ENCODE measurements at places on chromosomes 13 and 19.

GRCh38 chr19:40510526-40511115 lies 43.8 kb downstream of the SPTBN4 start:
- DNase-seq = no peak

GRCh38 chr13:23658929-23659541 lies 88.8 kb downstream of the TNFRSF19 start:
- DNase-seq = no peak

DNA sequence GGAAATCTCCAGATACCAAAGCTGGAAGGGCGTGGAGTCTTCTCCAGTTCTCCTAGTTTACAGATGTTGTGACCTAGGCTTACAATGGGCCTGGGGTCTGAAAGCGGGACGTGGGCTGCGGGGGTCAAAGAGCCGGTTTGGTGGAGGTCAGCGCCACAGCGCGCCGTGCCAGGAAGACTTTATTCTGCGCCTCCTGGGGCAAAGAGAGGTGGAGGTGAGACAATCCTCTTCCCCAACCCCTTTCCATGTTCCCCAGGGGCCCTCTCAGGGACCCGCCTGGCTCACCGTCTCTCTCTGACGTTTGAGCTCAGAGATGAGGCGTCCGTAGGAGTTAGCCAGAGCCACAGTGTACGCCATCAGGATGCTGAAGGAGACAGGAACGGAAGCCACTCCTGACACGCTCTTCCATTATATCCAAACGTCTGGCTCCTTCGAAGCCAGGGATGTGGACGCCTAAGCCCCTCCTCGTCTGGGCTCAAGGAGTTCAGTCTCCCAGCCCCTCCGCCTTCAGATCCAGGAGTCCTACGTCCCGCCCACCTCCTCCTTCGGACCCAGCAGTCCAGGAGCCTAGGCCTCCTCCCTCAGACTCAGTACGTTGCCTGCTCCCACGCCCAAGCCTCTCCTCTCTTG lies 776 bp upstream of the LENG1 start:
- DNase-seq = no peak

DNA sequence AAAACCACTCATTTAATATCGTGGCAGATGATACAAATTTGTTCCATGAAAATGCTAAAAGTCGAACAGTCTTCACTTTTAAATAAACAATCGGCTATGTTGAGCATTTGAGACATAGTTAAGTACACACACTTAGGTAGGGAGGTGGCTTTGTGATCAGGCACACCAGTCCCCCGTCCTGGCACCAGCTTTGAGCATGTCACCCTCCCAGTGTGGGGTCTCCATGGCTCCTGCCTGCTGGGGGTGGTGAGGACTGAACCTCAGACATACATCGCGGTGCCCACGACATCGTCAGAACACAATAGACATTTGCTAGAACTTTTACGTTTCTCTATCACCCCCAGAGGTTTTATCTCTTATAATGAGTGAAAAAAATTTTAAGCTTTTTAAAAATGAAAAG lies 62.0 kb downstream of the RFX2 start:
- DNase-seq = no peak

GRCh38 chr13:90393408-90393807 lies 954.1 kb upstream of the MIR17HG start:
- DNase-seq = no peak

DNA sequence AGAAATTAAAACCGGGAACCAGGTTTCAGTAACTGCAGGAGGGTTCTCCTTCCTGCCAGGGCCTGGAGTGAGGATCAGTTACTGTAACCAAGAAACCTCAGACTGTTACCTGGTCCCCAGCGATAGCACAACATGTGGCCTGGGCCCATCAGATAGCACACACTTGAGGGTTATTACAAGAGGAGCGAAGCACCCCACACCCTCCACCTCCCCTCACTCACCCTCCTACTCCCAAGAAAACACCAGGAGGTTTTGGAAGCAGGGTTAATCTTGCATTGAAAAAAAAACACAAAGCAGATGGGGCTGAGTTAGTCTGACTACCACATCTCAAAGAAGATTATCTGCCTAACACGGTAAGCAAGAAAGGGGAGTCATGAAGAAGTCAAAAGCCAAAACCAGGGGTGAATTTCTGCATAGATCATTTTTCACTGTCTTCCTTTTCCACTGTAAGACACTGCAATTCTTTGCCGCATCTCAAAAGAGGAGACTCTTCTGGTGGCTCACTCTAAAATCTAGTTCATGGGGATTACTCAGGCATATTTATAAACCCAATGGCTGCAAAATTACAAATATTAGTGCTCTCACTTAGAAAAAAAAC lies 75.9 kb upstream of the DOCK9 start:
- no peak for DNase-seq

- no peak for DNase-seq
Observed at GRCh38 chr19:18389726-18390064, 3.7 kb downstream of the GDF15 start.

DNA sequence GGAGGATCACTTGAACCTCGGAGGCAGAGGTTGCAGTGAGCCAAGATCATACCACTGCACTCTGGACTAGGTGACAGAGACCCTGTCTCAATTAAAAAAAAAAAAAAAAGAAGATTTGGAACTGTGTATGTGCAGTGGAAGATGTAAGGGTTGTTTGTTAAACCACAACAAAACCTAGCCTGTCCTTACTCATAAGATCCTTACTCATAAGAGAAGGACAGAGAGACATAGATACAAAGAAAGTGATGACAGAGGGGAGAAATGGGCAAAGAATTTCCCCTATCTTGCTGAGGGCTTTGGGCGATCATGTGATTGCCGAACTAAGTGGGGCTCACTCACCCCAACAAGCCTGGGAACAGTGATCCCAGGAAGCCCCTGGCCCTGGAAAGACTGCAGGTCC lies 7.9 kb downstream of the ITPKC start:
- no peak for DNase-seq

DNA sequence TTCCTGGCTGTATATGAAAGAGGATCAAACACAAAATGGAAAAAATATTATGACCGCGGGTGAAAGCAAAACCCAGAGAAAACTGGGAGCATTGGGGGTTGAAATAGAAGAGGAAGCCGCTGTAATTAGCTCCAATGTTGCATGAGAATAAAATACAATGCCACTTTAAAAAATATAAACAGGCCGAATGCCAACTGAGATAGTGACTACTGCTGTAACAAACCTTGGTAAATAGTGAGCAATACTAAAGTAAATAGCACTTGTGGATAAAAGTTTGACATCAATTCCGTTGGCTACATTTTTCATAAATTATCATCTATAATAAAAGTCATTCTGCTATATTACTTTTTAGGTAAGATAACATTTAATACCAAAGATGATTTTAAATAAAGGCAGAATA lies 395.8 kb upstream of the MIR17HG start:
- DNase-seq = no peak

GRCh38 chr13:29519921-29520320 lies 75.6 kb downstream of the SLC7A1 start:
- DNase-seq = no peak

- DNase-seq = no peak
Observed at GRCh38 chr13:40236566-40237168, 429.8 kb downstream of the FOXO1 start.

DNA sequence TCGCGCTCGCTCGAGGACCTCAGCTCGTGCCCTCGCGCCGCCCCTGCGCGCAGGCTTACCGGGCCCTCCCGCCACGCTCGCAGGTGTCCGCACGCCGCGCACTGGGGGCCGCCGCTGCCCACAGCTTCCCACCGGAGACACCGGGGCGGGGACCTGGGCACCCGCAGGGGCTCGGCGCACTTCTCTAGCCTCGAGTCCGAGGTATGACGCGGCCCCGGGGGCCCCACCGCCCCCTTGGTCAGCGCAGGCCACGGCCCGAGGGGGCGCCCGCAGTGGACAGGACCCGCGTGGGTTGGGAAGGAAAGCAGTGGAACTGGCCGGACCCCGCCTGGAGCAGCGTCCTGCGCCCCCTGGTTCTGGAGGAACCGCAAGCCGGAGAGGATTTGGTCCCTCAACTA lies 2.1 kb upstream of the GRWD1 start:
- no peak for DNase-seq

DNA sequence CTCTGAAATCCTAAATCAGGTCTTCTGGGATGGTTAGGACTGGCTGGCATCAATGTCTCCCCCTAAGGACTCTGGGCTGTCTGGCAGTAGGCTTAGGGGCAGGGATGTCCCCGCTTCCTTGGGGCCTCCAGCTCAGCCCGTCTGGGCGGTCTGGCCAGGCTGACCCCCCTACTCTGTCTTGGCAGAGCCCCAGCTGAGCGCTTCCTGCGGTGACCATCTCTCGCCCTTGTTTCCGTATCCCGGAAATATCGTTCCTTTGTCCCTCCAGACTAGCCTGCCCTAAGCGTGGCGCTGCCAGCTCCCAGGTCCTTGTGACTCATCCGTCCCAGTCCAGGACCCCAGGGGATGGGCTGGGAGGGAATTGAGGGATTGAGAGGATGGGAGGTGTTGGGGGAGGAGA lies 11.3 kb downstream of the GTPBP3 start:
- DNase-seq = no peak

DNA sequence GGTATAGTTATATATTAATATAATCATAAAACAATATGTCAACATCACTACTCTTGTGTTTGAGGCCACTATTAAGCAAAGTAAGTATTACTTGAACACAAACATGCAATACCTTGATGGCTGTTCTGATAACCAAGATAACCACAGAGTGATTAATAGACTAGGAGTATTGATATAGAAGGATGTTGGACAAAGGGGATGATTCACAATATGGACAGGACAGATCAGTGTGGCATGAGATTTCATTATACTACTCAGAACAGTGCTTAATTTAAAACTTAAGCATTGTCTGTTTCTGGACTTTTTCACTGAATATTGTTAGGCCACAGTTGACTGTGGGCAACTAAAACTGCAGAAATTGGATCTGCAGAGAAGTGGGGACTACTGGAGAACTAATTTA lies 384.2 kb downstream of the SLITRK1 start:
- no peak for DNase-seq

DNA sequence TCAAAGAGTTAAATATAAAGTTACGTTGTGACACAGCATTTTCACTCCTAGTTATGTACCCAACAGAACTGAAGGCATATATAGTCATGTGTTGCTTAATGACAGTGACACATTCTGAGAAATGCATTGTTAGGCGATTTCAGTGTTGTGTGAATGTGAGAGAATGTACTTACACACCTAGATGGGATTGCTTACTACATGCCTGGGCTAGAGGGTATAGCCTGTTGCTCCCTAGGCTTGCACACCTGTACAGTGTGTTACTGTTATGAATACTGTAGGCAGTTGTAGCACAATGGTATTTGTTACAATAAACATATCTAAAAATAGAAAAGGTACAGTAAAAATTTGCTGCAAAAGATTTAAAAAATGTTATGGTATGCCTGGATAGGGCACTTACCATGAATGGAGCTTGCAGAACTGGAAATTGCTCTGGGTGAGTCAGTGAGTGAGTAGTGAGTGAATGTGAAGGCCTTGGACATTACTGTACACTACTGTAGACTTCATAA lies 89.2 kb downstream of the DHRS12 start:
- DNase-seq = no peak

- no peak for DNase-seq
Observed at GRCh38 chr13:74025369-74025768, 108.8 kb downstream of the KLF12 start.

- no peak for DNase-seq
Observed at GRCh38 chr13:45522571-45522970, 57.8 kb downstream of the COG3 start.

DNA sequence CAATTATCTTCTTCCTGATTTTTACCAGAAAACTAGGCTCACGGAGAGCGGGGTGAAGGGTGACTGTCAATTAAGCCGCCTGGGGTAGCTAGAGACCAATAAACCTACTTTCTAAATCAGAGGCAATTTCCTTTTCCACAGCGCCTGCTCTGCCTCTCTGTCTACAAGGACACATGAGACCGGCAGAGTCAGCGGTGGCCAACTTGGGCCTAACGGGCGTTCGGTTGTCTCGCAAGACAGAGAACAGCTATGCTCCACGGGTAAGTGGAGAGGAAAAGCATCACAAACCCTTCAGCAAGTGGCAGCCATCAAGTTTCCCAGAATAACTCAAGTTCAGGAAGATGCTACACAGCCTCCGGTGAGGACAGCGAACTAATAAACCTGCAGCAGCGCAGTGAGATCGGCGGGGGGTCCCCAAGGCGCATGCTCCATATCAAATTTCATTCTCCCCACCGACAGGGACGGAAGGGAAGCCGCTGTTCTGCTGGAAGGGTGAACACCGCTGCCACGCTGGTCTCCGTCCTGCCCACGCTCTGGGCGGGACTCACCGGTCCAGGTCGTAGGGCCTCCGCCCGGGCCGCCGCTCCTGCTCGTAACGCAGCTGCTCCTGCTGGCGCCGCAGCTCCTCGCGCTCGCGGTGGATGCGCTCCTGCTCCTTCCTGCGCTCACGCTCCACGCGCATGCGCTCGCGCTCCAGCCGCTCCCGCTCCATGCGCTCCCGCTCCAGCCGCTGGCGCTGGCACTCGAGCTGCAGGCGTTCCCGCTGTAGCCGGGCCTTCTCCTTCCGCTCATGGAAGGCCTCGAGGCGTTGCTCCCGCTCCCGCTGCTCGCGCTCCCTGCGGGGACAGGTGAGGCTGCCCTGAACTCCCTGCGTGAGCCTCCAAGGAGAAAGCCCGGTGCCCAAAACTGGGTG lies 25.8 kb upstream of the TINCR start:
- DNase-seq = no peak

GRCh38 chr19:34145741-34146202 lies 26.5 kb upstream of the LSM14A start:
- peak; percentile 13 for DNase-seq

DNA sequence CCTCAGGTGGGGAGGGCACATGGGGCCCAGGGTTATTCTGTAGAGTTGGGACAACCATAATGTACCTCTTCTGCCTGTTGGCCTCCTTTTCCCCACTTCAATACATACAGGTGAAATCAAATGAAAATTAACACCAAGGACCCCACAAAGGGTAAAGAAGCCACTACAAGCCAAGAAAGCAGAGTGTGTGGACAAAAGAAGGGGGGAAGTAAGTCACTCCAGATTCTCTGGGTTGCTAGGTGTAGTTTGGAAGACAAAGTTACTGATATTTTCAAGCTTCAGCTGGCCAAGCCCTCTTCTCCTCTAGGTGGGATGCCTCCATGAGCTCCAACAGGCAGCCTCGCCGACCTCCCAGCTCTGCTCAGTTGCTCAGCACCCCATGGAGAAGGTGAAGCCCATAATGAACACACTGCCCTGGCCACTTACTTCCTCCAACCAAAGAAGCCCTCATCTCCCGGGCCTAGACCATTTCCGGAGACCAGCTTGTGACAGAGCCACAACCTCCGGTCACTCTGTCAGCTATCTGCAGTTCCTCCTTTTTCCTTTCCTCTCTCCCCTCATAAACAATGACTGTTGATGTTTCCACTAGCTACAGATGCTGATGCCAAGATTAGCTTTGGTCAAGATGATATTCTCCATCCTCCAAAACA lies 66.8 kb upstream of the MED4 start:
- no peak for DNase-seq

GRCh38 chr19:1102407-1103131 lies 1.2 kb upstream of the GPX4 start:
- DNase-seq = no peak

- no peak for DNase-seq
Observed at GRCh38 chr13:57784633-57785032, 153.1 kb downstream of the PCDH17 start.

DNA sequence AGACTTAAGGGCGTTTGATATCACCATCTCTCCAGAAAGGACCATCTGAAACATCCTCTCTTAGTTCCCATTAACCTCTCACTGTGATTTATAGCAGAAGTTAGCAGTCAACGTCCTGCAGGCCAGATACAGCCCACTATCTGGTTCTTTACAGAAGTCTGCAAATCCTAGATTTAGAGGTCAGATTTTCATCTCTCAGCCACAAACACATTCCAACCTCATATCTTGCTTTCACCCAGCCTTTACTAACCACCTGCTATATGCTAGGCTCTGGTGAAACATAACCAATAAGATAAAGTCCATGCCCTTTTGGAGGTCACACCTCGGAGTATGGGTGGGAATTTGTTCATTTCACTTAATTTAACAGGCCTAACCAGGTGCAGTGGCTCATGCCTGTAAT lies 76.8 kb upstream of the CACNA1A start:
- no peak for DNase-seq

Measured in NCI-H187 treated with DMSO at 0.1 percent for 48 hours (cell line).